CD14-positive monocyte (primary cell): ENCODE measurements at places on chromosomes 6 and 20. TPM values are rescaled to one million over a fixed set of nuclear protein-coding genes. Genes with fewer than 3 reads are reported as not detected.

- DNase-seq: no peak
These were observed 38.8 kb upstream of the PKHD1 start for GRCh38 chr6:52126231-52126630.

DNA sequence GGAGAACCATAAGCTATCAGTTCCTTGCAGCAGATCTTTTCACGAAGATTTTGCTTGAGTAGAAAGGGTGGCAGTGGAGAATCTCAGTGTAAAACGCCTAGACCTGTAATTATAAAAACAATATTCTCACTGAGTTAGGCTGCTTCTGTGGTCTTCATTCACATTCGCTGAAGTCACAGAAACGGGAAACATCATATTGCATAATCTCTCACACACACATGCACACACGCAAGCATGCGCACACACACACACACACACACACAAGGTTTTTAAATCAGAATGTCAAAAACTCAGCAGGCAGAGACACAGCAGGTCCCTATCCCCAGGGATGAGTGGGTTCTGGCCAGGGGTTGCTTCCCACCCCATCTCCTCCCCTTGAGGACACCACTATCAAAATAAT, 175.5 kb downstream of the ATXN1 start:
- peak; percentile 80 for DNase-seq

DNA sequence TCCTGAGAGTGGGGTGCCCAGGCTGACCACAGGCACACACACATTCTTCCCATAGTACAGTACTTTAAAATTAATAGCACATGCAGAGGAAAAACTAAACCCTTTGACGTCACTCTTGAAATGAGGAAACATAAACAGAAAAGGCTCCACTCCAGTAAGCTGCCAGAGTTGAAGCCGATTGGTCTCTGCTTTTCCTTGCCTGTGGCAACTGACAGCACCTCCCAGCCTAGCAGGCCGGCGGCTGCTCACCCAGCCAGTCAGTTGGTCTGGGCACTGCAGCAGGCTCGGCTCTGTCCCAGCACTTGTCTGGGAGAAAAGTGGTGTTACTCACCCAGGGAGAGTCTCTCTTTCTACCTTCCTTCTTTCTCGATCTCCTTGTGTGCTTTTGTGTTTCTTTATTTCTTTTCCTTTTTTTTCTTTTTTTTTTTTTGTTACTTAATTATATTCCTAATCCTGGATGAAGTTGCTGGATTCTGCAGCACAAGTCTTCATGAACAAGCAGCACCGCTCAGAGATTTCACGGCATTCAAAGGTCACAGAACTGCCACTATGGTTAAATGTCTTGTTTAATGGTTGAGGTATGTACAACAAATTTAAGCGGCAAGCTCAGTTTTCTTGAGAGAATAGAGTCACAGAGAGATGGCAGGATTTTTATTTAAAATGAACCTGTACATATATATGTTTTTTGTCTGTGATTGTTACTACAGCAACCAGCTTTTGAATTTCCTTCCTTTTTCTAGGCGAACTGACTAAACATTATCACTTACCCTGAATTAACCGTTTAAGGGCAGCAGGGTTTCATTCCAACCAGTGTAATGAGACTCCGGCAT, at the start of gene PDE7B:
PDE7B (plus strand) TSS at position 260 of the 830 bp plus-strand sequence.
- peak; percentile 90 for DNase-seq

DNA sequence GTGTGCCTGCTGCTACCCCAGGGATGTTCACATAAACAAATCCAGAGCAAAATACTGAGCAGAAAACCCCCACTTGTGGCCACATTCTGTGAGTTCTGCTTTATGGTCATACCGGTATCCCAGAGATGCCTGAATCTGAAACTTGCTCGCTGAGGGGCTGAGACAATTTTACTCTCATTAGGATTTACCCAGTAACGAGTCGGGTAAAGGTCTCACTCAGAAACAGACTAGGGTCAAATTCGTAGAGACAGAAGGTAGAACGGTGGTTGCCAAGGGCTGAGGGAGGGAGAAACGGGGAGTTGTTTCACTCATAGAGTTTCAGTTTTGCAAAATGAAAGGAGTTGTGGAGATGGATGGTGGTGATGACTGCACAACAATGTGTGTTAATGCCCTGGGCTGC, 45.4 kb upstream of the NKX2-2 start:
- DNase-seq: no peak

- DNase-seq: no peak
These were observed 51.3 kb downstream of the DAAM2 start for GRCh38 chr6:39843305-39844020.

GRCh38 chr20:51972056-51972455, 169.7 kb upstream of the SALL4 start:
- DNase-seq: no peak

DNA sequence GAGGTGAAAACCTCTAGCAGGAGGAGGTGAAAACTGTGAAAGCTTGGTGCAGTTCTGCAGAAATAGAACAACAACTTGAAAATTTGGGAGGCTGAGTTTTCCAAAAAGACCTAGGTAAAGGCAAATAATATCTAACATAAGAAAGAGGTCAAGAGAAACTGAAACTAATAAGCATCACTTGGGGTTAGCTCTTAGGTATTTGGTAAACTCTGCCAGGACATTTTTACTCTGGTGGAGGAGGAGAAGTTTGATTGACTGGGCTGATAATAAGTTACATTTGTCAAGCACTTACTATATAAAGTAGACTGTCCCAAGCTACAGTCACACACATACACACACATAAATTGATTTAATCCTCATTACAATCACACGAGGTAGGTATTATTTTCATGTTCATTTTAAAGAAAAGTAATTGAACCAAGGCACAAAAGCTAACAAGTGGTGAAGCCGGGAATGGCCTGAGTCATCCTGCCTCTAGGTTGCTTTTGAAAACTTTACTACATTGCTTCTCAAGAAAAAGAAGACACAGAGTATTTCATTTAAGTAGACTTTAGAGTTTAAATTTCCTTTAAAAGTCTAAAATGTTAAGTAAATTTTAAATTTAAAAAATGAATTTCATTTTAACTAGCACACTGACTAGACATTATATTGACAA, 275.5 kb downstream of the PTPRK start:
- DNase-seq: no peak

DNA sequence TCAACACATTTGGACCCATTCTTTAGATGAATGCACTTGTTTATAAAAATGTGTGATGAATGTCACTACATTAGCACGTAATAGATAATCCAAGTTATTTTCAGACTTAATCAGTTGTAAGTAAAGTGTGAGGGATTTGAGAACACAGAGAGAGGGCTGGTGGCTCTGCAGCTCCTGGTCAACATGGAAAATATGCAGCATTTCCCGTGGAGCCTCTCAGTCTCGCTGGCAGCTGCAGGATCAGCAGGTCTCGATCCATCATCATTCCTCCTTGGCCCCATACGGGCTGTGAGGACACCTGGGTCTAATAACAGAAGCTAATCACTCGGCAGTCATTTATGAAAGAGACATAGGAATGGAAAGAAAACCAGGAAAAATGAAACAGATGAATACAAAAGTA, 390.2 kb downstream of the PRKN start:
- no peak for DNase-seq

DNA sequence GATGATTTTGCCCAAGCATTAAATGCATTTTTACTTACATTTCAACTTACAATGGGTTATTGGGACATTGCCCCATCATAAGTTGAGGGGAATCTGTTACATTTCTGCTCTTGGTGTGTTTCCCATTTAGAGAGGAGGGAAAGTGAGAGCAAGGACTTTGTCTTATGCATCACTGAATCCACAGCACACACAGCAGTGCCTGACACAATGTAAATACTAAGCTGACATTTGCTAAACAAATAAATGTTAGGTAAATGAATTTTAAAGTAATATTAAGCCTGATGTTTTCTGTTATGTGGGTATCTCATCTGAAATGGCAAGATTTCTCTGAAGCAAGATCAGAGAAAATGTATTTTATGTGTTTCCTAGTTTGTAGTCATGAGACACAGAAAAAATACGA, 143.6 kb upstream of the STXBP5 start:
- DNase-seq: no peak

- DNase-seq: peak; percentile 78
These were observed 93.3 kb upstream of the RNF24 start for GRCh38 chr20:4108495-4109306.

- no peak for DNase-seq
These were observed 237.2 kb downstream of the TFAP2A start for GRCh38 chr6:10177704-10178103.

DNA sequence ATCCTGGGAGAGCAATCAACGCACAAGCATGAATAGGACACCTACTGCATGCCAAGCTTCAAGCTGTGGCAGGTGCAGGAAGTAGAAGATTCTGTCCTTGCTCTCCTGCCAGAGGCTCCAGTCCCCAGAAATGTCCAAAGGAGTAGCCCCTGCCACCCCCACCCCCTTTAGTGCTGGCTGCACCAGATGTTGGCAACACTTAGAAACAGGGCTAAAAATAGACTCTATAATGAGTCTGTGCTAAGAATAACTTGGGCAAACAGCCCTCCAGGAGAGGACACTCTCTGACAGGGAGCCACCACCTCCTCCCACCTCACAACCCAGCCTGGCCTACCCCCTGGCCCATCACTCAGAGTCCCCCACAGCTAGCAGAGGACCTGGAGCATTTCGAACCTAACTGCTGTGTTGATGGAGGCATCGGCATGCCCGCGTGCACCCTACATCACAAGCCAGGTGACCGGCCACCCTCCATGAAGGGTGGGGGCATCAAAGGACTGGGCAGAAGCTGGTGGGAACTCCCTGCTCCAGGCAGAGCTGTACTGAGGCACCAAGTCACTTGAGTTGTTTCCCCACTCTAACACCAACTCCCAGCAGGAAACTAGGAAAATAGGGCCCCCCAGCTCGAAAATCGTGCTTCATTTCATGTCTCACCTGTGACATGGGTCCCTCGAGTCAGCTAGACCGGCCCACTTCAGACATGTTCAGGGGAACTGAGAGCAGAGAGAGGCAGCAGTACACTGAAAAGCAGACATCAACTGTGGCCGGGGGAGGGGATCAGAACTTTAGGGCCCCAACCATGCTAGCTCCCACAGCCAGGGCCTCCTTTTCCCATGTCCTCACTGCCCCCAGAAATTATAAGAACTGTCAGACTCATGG, 18.7 kb downstream of the TFEB start:
- DNase-seq: no peak

GRCh38 chr6:63941747-63942470, 306.3 kb downstream of the PHF3 start:
- peak; percentile 10 for DNase-seq

- peak; percentile 27 for DNase-seq
These were observed 852 bp downstream of the GMNN start for GRCh38 chr6:24775520-24776058.

GRCh38 chr6:22219925-22220324, 76.9 kb downstream of the PRL start:
- no peak for DNase-seq

GRCh38 chr20:1897541-1897940, 2.3 kb downstream of the SIRPA start:
- DNase-seq: peak; percentile 82

DNA sequence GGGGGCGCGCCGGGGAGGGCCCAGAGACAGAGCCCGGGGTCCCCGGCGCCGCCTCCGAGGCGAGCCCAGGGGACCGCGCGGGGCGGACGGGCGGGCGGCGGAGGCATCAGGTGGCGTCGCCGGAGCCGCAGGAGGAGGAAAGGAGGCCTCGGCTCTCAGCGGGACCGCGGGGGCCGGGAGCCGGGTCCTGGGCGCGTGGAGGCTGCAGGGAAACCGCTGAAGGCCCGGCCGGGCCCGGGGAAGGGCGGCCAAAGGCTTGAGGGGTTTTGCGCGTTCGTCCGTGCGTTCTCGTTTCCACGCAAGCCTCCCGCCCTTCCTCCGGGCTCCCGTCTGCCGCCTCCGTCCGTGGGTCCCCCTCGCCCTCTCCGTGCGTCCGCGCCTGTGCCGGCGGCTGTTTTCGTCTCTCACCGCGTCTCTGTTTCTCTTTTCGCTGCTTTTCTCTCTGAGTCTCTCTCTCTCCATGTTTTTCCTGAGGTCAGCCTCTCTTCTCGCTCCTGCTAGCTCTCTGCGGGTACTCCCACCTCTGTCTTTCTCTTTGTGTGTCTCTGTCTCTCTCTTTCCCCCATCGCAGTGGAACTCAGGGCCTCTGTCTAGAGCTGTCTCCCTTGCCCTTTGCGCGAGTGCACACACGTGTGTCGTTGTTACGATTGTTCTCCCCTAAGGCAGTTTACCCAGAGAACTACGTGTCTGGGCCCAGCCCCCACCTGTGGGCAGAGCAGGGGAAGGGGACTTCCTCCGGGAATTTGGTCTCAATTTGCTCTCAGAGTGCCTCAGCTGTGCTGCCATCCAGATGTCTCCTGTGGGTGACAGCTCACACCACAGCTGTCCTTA, 2.1 kb downstream of the IRF4 start:
- no peak for DNase-seq

GRCh38 chr6:96162711-96163120, 146.9 kb downstream of the FUT9 start:
- DNase-seq: no peak

DNA sequence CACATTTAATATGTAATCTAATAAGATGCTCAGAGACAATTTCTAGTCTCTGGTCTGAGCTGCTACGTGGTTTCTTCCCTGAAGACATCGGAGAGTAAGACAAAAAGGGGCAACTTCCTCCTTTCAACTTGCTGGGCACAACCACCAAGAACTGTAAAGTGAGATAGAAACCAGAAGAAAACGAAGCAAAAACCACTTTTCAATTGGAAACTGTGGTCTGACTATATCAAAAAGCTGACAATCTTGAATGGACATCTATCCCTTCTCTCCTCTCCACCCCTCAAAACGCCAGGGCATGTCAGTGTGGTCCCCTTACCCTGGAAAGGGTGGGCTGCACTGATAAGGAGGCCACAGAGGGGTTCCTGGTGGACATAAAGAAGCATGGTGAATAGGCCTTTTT, 269.1 kb downstream of the CD83 start:
- peak; percentile 15 for DNase-seq

DNA sequence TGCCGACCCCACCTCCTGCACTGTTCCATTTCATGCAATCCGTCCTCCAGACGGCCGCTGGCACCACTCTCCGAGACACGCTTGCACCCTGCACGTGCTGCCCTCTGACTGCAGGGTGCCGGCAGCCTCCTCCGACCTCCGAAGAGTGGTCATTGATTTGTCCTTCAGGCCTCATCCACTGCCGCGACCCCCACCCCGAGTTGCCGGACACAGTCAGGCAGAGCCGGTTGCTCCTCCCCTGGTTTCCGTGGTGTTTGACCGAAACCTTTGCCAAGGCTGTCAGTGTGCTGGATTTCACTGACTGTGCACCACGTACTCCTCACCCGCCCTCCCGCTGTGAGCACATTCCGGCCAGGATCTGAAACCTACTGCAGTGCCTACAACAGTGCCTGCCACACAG, 156.4 kb upstream of the PDE10A start:
- DNase-seq: no peak

GRCh38 chr20:53768329-53768728, 174.7 kb upstream of the ZNF217 start:
- DNase-seq: no peak

The TCF21 gene
- polyA plus RNA-seq: not detected

The SLC32A1 gene
- not detected in 2 replicates for polyA plus RNA-seq

The RNF8 gene
- 2.0 and 4.7 TPM in 2 replicates for polyA plus RNA-seq

The DYNLRB1 gene
- polyA plus RNA-seq: 148 TPM

The ZNF512B gene
- 2.4 and 2.6 TPM in 2 replicates for polyA plus RNA-seq

The PHACTR3 gene
- polyA plus RNA-seq: 0.11 TPM

The TRIM15 gene
- polyA plus RNA-seq: not detected in 2 replicates
